Camera-type eye (tissue), 1 donor: ENCODE measurements at places on chromosomes 7 and 10. TPM values are rescaled to one million over a fixed set of nuclear protein-coding genes. Genes with fewer than 3 reads are reported as not detected.

The CALHM1 gene
- not detected for total RNA-seq

The SLC18A2 gene
- 7.0 TPM for total RNA-seq

The MMS19 gene
- 92.5 TPM for total RNA-seq

The DYNC1I1 gene
- 31.7 TPM for total RNA-seq

The CYP26A1 gene
- total RNA-seq = 16.8 TPM

The LAMB1 gene
- total RNA-seq = 206 TPM

The CPN1 gene
- total RNA-seq = not detected

The TNRC18 gene
- total RNA-seq = 140 TPM

The CYP26C1 gene
- 0.38 TPM for total RNA-seq

The BAMBI gene
- total RNA-seq = 55.9 TPM

The ADIRF gene
- 10.1 TPM for total RNA-seq

The VWA2 gene
- 3.0 TPM for total RNA-seq

The PRKCQ gene
- 8.7 TPM for total RNA-seq

The OPTN gene
- 39.9 TPM for total RNA-seq

The CELF2 gene
- 84.2 TPM for total RNA-seq

The CYP3A7 gene
- not detected for total RNA-seq

The CHN2 gene
- total RNA-seq = 62.5 TPM

The TEX36 gene
- not detected for total RNA-seq

The AKR1D1 gene
- not detected for total RNA-seq

The KAZALD1 gene
- total RNA-seq = 24.5 TPM

The FAM204A gene
- total RNA-seq = 75.2 TPM

The TWIST1 gene
- 24.9 TPM for total RNA-seq

The CCDC71L gene
- 8.6 TPM for total RNA-seq

The HMX3 gene
- 1.1 TPM for total RNA-seq

The RARRES2 gene
- total RNA-seq = 66.2 TPM

The RBM17 gene
- 86.9 TPM for total RNA-seq

The MYL10 gene
- total RNA-seq = 3.8 TPM

The CRPPA gene
- total RNA-seq = 9.6 TPM

The PRKRIP1 gene
- 51.7 TPM for total RNA-seq

The ASAH2 gene
- 1.5 TPM for total RNA-seq

The SRGN gene
- 55.0 TPM for total RNA-seq

The CUTC gene
- total RNA-seq = 31.0 TPM

The OR2A1 gene
- total RNA-seq = 0.44 TPM

The LDB3 gene
- 24.9 TPM for total RNA-seq
